Muscle of leg (tissue), 16 donors: ENCODE measurements at places on chromosomes 7 and 10. TPM values are rescaled to one million over a fixed set of nuclear protein-coding genes. Genes with fewer than 3 reads are reported as not detected.

ASCC1 gene
- 16.2 TPM for total RNA-seq

PRSS1 gene
- total RNA-seq = not detected

ALOX5 gene
- 0.58 TPM for total RNA-seq

OR6V1 gene
- total RNA-seq = not detected
